ENCODE measurements at places on chromosomes 2 and 18.

DNA sequence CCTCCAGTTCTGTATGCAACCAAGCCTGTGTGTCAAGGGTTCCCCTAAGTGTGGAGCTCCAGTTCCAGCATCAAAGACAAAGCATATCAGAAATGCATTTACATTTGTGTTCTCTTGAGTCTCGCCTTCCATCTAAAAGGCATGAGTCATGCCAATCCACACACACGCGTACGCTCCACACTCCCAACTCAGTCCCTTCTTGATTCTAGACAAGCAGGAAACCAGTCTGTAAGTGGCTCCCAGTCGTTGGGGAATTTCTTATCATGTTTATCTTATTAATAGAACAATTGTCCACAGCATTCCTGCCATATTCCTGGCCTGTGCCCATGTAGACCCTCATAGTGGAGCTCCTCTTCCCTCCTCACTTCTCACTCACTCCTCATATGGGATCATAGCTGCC, 86.4 kb upstream of the SLC35G4 start:
- DNase-seq: no peak

DNA sequence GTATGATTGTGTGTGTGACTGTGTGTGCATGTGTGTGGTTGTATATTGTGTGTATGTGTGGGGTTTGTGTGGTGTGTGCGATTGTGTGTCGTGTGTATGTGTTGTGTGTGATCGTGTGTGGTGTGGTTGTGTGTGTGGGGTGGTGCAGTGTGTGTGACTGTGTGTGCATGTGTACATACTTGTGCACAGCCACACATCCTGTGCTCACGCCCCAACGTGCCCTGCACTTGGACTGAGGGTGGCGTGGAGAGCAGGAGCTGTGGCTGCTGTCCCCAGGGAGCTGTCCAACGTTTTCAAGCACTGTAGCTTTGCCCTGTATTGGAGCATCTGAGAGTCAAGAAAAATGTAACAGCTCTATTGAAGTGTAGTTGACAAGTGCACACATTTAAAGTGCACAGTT, 243.2 kb upstream of the HDAC4 start:
- peak; percentile 10 for DNase-seq

DNA sequence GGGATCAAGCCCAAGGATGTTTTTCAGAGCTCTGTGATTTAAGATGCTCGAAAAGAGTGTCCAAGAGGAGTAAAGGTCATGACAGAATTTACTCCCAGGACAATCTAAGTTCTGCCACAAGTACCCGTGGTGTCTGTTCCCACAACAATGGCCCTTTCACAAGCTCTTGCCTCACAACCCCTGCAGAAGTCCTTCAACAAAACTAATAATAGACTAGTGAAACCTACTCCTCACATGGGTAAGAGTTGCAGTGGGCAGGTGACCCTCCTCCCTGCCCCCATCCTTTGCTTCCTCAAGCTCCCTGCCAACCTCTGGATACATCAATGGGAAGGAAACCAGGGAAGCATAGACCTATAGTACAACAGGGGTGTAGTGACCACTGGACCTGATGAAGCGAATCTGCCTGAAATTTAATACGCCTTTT, 34.9 kb downstream of the PTCD3 start:
- DNase-seq: no peak

DNA sequence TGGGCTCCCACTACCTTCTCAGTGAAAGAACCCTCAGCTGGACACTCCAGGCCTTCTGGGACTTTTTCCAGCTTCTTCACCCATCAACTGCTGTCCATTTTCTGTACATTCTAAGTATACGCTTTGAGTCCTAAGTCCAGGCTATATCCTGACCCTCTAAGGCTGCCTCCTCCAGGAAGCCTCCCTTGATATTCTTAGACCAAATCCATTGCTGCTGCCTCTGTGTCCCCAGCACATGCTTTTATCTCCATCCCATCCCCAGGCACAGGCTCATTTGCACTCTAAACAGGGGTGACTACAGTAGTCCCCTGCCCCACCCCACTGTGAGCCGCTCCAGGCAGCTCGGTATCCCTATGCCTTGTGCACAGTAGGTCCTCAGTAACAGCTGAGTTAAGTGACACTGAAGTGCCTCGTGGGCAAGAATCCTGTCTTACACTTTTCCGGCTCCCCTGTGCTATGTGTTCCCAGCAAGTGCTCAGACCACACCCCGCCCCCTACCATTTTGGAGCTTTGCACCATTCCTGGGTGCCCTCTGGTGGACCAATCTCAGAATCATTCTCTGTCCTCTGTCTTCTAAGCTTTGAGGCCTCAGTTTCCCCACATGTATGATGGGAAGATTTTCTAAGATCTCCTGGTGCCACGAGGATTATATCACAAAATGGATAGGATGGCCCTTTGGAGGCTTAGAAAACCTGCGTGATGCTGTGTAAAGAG, 34.9 kb downstream of the EMX1 start:
- DNase-seq: no peak

GRCh38 chr18:66316701-66317100, 287.2 kb downstream of the CDH19 start:
- DNase-seq: no peak

- DNase-seq: no peak
Observed at GRCh38 chr2:151280271-151280670, 9.2 kb downstream of the NMI start.

- no peak for DNase-seq
Observed at GRCh38 chr2:166090908-166091307, 36.9 kb downstream of the SCN1A start.

GRCh38 chr2:157339965-157340655, 14.5 kb upstream of the ERMN start:
- DNase-seq: no peak

- no peak for DNase-seq
Observed at GRCh38 chr2:230690439-230690838, 22.2 kb upstream of the CAB39 start.

- no peak for DNase-seq
Observed at GRCh38 chr2:156540706-156541105, 104.5 kb downstream of the GPD2 start.

DNA sequence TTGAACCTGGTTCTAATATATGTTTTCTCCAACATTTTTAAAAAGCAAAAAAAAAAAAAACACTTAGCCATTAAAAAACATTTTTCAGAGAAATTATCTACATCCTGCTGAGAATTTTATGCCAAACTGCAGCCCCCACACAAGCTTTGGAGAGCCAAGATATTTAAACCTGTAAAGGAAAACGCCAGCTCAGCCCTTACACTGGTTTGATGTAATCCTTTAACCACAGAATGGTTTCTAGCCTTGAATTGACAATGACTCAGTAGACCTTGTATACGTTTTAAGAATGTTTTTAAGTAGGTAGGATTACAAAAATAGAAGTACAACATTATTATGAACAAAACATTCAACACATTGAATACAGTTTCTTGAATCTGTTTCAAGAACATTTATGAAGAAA, 113.6 kb downstream of the BABAM2 start:
- DNase-seq: no peak

- no peak for DNase-seq
Observed at GRCh38 chr2:23635442-23636340, 250.7 kb downstream of the KLHL29 start.

DNA sequence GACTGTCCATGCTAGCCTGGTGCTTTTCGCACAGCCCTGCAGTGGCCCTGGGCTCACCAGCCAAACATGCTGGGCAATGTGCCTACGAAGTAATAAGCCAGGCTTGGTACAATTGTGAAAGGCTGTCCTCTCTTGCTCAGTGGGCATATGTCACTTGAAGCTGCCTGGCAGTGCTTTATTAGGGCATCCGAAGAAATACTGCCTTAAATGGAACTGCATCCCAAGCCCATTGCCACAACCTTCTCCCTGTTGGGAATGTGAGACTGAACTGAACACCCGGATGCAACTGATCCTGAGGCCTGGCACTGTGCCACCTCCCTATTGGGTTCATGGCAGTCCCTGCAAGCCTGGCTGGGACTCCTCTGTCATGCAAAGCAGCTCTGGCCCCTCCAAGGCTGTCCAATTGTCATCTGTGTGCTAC, 15.9 kb downstream of the CAPG start:
- no peak for DNase-seq

GRCh38 chr2:66031236-66031635, 403.7 kb upstream of the MEIS1 start:
- no peak for DNase-seq

GRCh38 chr2:208366215-208367127, 40.1 kb upstream of the PTH2R start:
- peak; percentile 73 for DNase-seq

DNA sequence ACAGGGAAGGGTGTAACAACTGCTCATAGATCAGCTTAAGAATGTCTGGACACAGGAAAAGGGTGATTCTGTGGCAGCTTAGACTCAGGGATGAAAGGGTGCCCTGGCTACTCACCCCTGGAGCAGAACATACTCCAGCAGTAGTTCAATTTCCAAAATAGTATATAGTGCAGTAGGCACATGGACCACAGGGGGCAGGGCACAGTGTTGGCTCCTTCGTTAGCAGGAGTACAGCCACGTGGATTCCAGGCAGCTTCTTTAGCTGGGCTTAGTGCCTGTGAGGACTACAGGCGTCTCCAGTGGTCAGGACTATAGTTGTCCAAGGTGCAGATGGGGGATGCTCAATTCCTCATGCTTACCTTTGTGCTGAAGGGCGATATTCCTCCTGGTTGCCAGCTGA, 277.5 kb upstream of the DDX18 start:
- DNase-seq: no peak

- DNase-seq: no peak
Observed at GRCh38 chr2:60488291-60488690, 65.2 kb downstream of the BCL11A start.

GRCh38 chr2:108621087-108621559, 86.9 kb downstream of the LIMS1 start:
- DNase-seq: peak; percentile 81

DNA sequence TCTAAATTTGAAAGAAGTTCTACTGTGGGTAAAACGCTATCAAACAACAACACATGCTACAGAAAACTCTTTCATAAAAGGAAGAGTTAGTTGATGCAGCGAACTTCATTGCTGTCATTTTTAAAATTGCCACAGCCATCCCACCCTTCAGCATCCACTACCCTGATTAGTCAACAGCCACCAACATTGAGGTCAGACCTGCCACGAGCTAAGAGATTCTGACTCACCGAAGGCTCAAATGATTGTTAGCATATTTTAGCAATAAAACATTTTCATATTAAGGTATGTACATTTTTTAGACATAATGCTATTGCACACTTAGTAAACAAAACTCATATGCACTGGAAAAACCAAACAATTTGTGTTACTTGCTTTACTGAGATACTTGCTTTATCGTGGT, 347.1 kb downstream of the CLIP4 start:
- DNase-seq: no peak

GRCh38 chr2:239814116-239814860, 210.9 kb downstream of the NDUFA10 start:
- DNase-seq: no peak
